ENCODE measurements at places on chromosomes 11 and 22.

GRCh38 chr11:20064961-20065405, 95.3 kb downstream of the DBX1 start:
- no peak for DNase-seq

DNA sequence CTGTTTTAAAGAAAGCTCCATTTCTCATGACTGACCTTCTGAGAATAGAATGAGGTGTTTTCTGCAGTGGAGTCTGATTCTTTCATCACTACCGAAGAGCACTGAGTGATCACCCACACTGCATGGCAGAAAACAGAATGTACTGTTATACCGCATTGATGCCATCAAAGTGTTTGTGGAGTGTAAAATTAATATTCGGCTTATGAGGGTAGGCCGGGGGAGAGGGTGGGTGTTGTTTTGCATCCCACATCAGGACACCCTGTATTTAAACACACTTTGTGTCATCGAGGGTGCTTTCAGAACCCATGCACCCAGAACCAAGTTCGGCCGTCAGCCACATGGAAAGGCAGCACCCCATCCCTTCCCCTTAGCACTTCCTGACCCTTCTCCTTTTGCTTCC, 41.3 kb upstream of the ETS1 start:
- DNase-seq, result no peak

GRCh38 chr11:128929991-128930390, 12.7 kb downstream of the TP53AIP1 start:
- DNase-seq, result no peak

DNA sequence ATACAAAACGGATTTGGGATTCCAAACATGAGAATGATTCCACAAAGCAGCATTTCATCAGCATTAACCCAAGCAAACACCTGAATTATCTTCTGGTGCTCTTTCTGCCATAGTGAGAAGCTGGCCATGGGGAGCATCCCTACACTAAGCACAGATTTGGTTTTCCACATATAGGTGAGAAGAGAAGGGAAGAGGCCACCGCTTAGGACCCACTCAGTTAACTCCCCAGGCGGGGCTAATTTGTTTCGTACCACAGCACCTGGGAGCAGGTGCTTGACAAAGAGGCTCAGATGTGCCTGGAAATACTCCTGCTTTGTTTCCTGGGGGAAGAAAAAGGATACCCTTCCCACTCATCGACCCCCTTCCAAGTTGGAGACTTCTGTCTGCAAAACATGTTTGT, 64.2 kb downstream of the RAB30 start:
- DNase-seq, result no peak

GRCh38 chr11:62602141-62603071, 741 bp upstream of the MTA2 start:
- peak; percentile 51 for DNase-seq

GRCh38 chr11:43747130-43747802, 66.7 kb downstream of the HSD17B12 start:
- no peak for DNase-seq

Data from posterior cingulate gyrus (tissue), 11 donors.